ENCODE measurements at places on chromosomes 6 and 20. TPM values are rescaled to one million over a fixed set of nuclear protein-coding genes. Genes with fewer than 3 reads are reported as not detected.

- no peak for DNase-seq
- no peaks in the 10 kb centered on the region for H3K36me3 ChIP-seq
- H3K4me3 ChIP-seq: no peak overlapping the region
- H3K27ac ChIP-seq: no peak overlapping the region
- peaks cover 89% of the 10 kb centered on the region for H3K27me3 ChIP-seq
- H3K4me1 ChIP-seq: no peaks in the 10 kb centered on the region
Measured at GRCh38 chr20:22453244-22454080, 130.9 kb downstream of the FOXA2 start.

TAGAP gene
- 0.32 TPM for total RNA-seq

RAB44 gene
- not detected for total RNA-seq

GRCh38 chr6:53424300-53424699, 75.5 kb upstream of the ELOVL5 start:
- no peak overlapping the region for H3K4me3 ChIP-seq
- H3K36me3 ChIP-seq: no peaks in the 10 kb centered on the region
- peaks cover 2% of the 10 kb centered on the region for H3K27me3 ChIP-seq
- no peak for DNase-seq
- H3K4me1 ChIP-seq: no peaks in the 10 kb centered on the region

GRCh38 chr6:123587838-123588545, 48.8 kb downstream of the TRDN start:
- H3K36me3 ChIP-seq: no peaks in the 10 kb centered on the region
- DNase-seq: no peak
- H3K4me1 ChIP-seq: peaks cover 23% of the 10 kb centered on the region
- H3K4me3 ChIP-seq: no peak overlapping the region
- H3K27me3 ChIP-seq: no peaks in the 10 kb centered on the region
- no peak overlapping the region for H3K27ac ChIP-seq

OR2B6 gene
- not detected for total RNA-seq

GRCh38 chr6:118710616-118711015, 59.2 kb upstream of the CEP85L start:
- no peak for DNase-seq
- H3K27me3 ChIP-seq: no peaks in the 10 kb centered on the region
- H3K4me3 ChIP-seq: no peak overlapping the region
- peaks cover 39% of the 10 kb centered on the region for H3K4me1 ChIP-seq
- no peaks in the 10 kb centered on the region for H3K36me3 ChIP-seq
- no peak overlapping the region for H3K27ac ChIP-seq

DNA sequence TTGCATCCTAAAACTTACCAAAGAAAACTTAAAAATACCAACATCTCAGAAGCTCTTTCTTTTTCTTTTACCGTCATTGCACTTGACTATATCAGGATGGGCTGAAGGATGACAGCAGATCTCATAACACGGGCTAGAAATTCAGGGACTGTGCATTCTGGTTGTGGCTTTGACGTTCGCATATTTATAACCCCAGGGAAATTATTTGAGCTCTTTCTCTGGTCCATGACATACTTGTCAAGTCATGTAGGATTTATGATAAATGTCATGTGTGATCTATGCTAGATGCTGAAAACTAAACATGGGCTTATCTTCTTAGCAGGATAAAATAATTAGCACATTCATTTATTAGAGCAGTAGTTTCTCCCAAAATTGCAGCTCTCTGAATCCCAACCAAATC, 74.4 kb upstream of the SAMD5 start:
- no peak overlapping the region for H3K27ac ChIP-seq
- H3K36me3 ChIP-seq: no peaks in the 10 kb centered on the region
- H3K4me1 ChIP-seq: peaks cover 28% of the 10 kb centered on the region
- H3K27me3 ChIP-seq: peaks cover 20% of the 10 kb centered on the region
- H3K4me3 ChIP-seq: no peak overlapping the region
- DNase-seq: no peak

GRCh38 chr20:3890999-3891929, 2.1 kb downstream of the PANK2 start:
- H3K4me3 ChIP-seq: peak overlapping the region; percentile 93
- no peak for DNase-seq
- peaks cover 48% of the 10 kb centered on the region for H3K4me1 ChIP-seq
- H3K27ac ChIP-seq: peak overlapping the region; percentile 93
- H3K27me3 ChIP-seq: no peaks in the 10 kb centered on the region
- H3K36me3 ChIP-seq: peaks cover 8% of the 10 kb centered on the region

CLVS2 gene
- 0.11 TPM for total RNA-seq

GRCh38 chr6:113540466-113540865, 316.7 kb upstream of the MARCKS start:
- no peaks in the 10 kb centered on the region for H3K36me3 ChIP-seq
- H3K27ac ChIP-seq: no peak overlapping the region
- no peak for DNase-seq
- no peaks in the 10 kb centered on the region for H3K27me3 ChIP-seq
- peaks cover 31% of the 10 kb centered on the region for H3K4me1 ChIP-seq

GRCh38 chr20:46583411-46584214, 33.2 kb upstream of the OCSTAMP start:
- H3K4me1 ChIP-seq: no peaks in the 10 kb centered on the region
- peaks cover 10% of the 10 kb centered on the region for H3K36me3 ChIP-seq
- no peaks in the 10 kb centered on the region for H3K27me3 ChIP-seq
- DNase-seq: no peak
- no peak overlapping the region for H3K27ac ChIP-seq
- no peak overlapping the region for H3K4me3 ChIP-seq

DNA sequence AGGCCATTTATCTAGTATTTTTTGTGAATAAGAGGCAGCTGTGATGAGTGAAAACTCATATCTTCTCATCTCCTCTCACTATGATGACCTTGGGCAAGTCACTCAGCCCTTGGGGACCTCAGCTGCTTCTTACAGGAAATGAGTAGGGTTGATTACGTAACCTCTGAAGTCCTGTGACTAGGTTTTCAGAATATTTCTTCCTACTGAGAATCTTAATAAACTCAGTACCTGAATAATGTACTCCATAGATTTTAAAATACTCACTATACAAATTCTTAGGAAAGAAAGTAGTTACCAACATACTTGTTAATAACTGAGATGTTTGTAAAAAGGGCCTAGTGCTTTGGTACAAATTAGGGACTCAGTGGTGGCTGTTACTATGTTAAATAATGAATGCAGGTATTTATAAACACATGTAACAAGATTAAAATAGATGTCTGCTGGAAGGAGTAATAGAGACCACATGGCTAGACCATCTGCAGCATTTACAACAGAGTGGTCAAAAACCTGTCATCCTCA, 60.9 kb downstream of the RPRD1B start:
- H3K4me1 ChIP-seq: peaks cover 10% of the 10 kb centered on the region
- no peak overlapping the region for H3K4me3 ChIP-seq
- no peak for DNase-seq
- peak overlapping the region; percentile 51 for H3K27ac ChIP-seq

EFCAB8 gene
- 0.51 TPM for total RNA-seq
